ENCODE measurements at places on chromosomes 16 and 17.

DNA sequence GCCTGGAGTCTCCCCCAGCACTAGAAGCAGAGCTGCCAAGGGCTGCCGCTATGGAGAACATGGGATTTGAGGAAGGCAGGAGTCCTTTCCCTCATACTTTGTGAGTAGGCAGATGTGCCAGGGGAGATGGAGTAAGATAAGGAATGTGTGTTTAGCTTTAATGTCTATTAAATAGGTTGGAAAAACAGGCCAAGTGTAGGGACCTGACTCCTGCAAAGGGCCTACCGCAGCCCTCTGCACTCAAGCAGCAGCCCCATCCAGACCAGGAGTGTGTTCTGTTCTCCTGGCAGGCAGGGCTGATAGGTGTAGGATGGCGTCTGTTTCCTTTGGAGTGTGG is 1.8 kb upstream of the MIF4GD start:
- no peak for DNase-seq
- H3K4me3 ChIP-seq = peak overlapping the region; percentile 78
- peaks cover 20% of the 10 kb centered on the region for H3K36me3 ChIP-seq
- peaks cover 35% of the 10 kb centered on the region for H3K4me1 ChIP-seq

DNA sequence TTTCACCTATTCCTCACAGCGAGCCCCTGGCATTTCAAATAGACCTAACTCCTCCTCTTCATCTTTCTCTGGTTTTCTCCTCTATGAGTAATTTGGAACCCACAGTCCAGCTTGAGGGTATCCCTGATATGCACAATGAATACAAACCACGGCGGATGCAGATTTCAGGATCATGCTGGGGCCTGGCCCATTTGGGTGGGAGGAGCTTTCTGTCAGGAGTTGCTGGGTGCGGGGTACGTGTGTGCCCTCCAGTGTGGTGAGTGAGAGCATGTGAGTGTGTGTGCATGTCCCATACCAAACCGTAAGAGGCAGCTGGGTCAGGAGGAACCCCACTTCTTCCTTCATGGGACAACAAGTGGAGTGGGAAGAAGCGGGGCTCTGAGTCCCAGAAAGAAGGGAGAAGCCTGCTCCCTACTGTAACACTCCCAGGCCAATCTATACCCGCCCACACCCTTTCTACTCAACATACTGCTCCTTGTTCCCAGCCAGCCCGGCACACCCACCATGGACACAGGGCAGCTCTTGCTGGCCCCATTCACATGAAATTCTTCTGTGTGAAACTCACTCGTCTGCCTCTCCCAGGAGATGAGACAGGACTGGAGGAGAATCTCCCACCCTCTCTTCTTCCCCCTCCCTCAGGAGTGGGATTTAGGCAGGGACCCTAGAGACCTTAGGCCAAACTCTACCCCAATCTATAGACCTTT is 18.4 kb downstream of the CNTNAP1 start:
- DNase-seq = no peak
- H3K4me3 ChIP-seq = no peak overlapping the region
- H3K27me3 ChIP-seq = peaks cover 2% of the 10 kb centered on the region
- peaks cover 14% of the 10 kb centered on the region for H3K4me1 ChIP-seq

DNA sequence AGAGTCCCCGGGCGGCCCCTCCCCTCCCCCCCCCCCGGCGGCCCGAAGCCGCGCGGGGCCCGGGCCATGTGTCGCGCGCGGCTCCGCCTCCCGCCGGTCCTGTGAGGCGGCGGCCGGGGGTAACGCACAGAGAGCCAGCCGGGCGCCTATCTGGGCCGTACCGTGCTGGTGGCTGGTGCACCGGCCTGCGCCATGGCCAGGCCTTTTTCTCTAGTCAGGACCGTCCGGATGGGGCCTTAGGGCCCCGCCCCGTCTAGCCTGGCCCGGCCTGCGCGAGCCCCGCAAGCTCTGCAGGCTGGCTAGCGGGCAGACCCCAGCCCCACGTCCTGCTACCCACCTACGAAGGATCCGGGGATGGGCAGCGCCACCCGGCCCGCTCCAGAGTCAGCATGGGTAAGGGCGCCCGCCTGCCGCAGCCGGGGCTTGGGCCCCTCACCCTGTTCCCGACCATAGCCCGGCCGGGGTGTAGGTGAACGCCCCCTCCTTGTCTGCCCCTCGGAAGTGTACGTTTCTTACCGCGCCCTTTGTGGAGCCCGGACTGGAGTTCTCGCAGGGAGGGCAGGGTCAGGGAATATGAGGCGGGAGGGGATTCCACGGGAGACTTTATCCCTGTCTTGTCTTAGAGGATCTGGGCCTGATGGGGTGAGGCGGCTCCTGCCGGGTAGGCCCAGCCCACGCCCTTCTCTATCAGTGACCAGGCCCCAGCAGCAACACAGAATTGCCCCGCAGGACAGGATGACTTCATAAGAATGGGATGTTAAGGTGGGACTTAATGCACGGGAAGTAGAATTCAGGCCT is at the start of gene CENPT:
Gene CENPT (minus strand): TSS at position 630 of the 798 bp plus-strand sequence. CDS start 13,834 bp downstream, outside the sequence.
- peaks cover 48% of the 10 kb centered on the region for H3K4me1 ChIP-seq
- H3K36me3 ChIP-seq = peaks cover 12% of the 10 kb centered on the region
- H3K4me3 ChIP-seq = peak within 1 kb of the TSS; percentile 90

DNA sequence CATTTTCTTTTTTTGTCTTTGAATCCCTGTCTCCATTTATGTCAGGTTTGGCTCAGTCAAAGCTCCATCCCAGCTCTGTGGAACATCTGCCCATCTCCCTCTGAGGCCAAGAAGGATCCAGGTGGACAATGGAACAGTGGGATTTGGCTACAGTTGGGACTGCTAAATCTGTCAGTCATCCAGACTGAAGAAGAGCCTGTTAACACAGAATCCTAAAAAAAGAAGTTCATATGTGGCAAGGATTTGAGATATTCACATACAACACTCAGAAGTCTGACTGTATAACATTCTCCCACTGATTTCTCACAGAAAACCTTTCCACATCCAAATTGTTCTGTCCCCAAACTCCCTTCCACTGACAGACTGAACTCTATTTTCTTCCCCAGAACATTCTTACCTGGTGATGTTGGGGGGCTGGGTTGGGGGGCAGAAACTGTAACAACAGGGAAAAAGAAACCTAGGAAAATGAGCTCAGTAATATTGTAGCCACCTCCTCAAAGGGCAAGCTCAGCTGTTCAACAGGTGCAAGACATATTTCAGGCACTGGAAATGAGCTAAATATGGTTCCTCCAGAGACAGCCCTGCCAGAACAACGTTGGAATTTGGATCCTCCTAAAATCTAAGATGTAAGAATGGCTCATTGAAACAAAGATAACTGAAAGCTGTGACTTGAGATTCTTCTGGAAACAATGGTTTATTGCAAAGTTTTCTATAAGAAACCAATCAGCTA is 301.5 kb upstream of the CDH5 start:
- H3K27me3 ChIP-seq = peaks cover 2% of the 10 kb centered on the region
- DNase-seq = no peak

GRCh38 chr17:80698297-80698696 is 153.7 kb downstream of the RPTOR start:
- H3K27me3 ChIP-seq = no peaks in the 10 kb centered on the region

DNA sequence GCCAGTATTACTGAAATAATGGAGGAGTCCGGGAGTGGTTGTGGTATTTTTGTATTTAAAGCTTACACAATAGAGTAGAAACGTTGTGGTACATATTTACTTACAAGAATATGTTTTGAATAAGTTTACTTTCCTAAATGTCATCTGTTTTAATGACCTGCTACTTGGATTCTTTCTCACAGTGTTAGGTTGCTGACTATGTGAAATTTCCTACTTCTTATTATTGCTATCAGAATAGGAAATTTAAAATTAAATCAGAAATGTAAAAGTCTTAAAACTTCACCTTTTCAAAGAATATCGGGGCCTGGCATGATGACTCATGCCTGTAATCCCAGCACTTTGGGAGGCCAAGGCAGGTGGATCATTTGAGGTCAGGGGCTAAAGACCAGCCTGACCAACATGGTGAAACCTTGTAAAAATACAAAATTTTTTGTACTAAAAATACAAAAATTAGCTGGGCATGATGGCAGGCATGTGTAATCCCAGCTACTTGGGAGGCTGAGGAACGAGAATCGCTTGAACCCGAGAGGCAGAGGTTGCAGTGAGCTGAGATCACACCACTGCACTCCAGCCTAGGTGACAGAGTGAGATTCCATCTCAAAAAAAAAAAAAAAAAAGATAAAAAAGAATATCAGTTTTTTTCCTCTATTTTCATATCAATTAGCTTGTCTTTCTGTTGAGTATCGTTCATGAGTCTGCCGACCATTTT is 77.8 kb downstream of the VMP1 start:
- no peak for DNase-seq
- peak overlapping the region; percentile 62 for H3K4me3 ChIP-seq
- no peaks in the 10 kb centered on the region for H3K27me3 ChIP-seq
- H3K27ac ChIP-seq = peak overlapping the region; percentile 93

GRCh38 chr16:4525634-4526277 is 12.8 kb downstream of the CDIP1 start:
- no peak overlapping the region for H3K4me3 ChIP-seq
- H3K27ac ChIP-seq = no peak overlapping the region
- no peak for DNase-seq
- H3K36me3 ChIP-seq = peaks cover 20% of the 10 kb centered on the region

DNA sequence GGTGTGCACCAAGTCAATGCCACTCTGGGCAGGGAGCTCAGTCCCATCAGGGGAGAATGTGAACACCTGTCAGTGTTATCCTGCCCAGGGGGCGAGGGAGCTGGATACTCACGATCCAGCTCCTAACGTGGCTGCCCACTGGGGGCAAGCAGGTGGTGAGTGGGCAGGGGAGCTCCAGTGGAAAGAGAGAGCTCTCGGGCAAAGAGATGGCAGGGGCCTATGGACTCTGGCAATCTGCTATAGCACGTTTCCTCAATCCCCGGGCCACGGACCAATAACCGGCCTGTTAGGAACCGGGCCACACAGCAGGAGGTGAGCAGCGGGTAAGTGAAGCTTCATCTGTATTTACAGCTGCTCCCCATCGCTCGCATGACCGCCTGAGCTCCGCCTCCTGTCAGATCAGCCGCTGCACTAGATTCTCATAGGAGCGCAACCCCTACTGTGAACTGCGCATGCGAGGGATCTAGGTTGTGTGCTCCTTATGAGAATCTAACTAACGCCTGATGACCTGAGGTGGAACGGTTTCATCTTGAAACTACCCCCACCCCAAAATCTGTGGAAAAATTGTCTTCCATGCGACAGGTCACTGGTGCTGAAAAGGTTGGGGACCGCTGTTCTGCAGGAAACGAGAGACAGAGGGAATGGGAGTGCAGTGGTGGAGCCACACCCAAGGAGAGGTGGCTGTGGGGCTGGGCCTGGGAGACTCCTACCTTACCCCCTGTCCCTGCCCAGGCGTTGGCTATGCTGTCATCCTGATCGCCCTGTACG is 15.6 kb downstream of the SLC6A2 start:
- H3K36me3 ChIP-seq = no peaks in the 10 kb centered on the region
- H3K4me3 ChIP-seq = no peak overlapping the region
- no peak for DNase-seq
- no peak overlapping the region for H3K27ac ChIP-seq
- no peaks in the 10 kb centered on the region for H3K27me3 ChIP-seq

- H3K4me3 ChIP-seq = no peak overlapping the region
- H3K27me3 ChIP-seq = no peaks in the 10 kb centered on the region
- H3K27ac ChIP-seq = no peak overlapping the region
- DNase-seq = no peak
Observed at GRCh38 chr16:70704586-70704985, 18.7 kb upstream of the MTSS2 start.

GRCh38 chr17:45346216-45347015 is 29.6 kb upstream of the MAP3K14 start:
- no peaks in the 10 kb centered on the region for H3K4me1 ChIP-seq
- no peak for DNase-seq
- no peak overlapping the region for H3K27ac ChIP-seq
- no peak overlapping the region for H3K4me3 ChIP-seq
- H3K36me3 ChIP-seq = no peaks in the 10 kb centered on the region

DNA sequence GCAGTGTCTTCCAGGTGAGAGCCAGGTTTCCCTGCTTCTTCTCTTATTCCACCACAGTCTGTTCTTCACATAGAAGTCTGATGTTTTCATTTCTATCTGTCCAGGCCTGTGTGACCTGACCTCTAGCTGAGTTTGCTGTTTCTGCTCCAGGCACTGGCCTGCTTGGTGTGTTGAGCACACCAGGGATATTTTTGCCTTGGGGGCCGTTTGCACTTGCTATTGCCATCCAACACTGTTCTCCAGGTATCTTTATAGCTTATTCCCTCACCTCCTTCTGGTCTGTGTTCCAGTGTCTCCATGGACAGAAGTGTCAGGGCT is 41.4 kb downstream of the MRTFB start:
- H3K27ac ChIP-seq = no peak overlapping the region
- peaks cover 20% of the 10 kb centered on the region for H3K4me1 ChIP-seq
- H3K27me3 ChIP-seq = no peaks in the 10 kb centered on the region
- DNase-seq = no peak

DNA sequence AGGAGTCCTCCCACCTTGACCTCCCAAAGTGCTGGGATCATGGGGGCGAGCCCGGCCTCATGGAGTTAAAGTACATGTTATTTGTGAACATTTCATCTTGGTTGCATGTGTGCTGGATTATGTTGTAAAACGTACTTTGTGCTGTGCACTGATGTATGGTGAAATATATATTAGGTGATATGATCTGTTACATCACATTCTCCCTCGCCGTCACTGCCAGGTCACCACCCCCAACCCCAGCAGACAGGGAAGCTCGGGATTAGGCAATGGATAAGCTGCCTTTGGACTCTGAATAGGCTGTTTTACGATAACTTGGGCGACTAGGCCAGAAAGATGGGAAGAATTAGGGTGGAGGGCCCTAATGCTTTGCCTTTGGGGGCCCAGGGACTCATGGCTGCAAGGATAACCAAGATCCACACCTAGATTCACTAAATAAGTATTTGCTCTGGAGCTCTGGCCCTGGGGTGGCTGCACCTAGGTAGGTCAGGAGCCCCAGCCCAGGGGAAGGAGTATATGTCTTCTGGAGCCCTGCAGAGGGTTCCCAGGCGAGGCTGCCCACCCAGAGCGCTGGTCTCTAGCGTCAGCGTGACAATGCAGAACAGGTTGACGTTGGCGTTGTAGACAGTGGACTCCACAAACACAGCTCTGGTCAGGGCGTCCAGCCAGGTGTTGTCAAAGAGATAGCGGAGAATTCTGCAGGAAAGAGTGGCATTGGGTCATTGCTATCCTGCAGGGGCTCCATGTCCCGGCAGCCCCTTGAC is 27.1 kb upstream of the GCSH start:
- H3K27me3 ChIP-seq = no peaks in the 10 kb centered on the region
- no peak overlapping the region for H3K27ac ChIP-seq
- no peaks in the 10 kb centered on the region for H3K36me3 ChIP-seq
- no peak for DNase-seq
- H3K4me3 ChIP-seq = no peak overlapping the region
- H3K4me1 ChIP-seq = no peaks in the 10 kb centered on the region

- peak overlapping the region; percentile 71 for H3K27ac ChIP-seq
- no peaks in the 10 kb centered on the region for H3K36me3 ChIP-seq
- H3K27me3 ChIP-seq = peaks cover 13% of the 10 kb centered on the region
Observed at GRCh38 chr17:65228734-65229620, 91.8 kb downstream of the RGS9 start.

DNA sequence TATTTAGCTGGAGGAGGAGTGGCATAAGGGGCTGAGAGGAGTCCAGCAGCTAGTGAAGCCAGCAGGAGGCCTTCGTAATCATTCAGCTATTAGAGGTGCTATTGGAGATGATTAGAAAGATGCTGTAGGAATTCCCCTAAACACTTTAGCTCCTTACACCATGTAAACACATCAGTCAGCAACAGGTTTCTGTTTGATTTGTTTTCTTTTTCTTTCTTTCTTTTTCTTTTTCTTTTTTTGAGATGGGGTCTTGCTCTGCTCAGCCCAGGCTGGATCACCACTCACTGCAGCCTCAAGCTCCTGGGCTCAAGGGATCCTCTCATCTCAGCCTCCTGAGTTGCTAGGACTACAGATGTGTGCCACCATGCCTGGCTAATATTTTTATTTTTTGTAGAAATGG is 10.6 kb upstream of the SEPHS2 start:
- H3K4me1 ChIP-seq = peaks cover 76% of the 10 kb centered on the region
- DNase-seq = no peak
